ENCODE measurements at places on chromosomes 6 and 20.

GRCh38 chr6:152748843-152749242 lies 1.8 kb upstream of the VIP start:
- DNase-seq, result no peak

DNA sequence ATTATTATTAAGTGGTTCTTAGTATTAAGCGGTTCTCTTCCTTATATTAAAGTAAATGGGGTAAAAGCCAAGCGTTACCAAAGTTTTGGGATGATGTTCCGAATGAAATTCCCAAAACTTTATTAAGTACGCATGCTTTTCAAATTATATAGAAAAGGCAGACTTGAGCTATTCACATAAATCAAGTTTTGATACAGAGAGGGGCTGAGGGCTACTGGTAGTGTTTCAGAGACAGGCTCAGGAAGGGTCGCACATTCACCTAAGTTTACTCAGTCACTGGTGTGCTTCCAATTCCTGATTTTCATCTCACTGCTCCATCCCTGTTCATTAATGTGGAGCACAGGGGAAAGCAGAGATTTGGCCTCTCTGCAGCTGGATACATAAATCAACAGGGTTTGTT lies 652.2 kb downstream of the QKI start:
- DNase-seq, result no peak

GRCh38 chr6:63787021-63787420 lies 151.4 kb downstream of the PHF3 start:
- DNase-seq, result no peak

- no peak for DNase-seq
Observed at GRCh38 chr6:54921891-54922290, 75.3 kb downstream of the FAM83B start.

- no peak for DNase-seq
Observed at GRCh38 chr6:162497389-162497788, 230.2 kb downstream of the PRKN start.

- DNase-seq, result peak; percentile 9
Observed at GRCh38 chr6:125884634-125885371, 71.8 kb upstream of the HINT3 start.

DNA sequence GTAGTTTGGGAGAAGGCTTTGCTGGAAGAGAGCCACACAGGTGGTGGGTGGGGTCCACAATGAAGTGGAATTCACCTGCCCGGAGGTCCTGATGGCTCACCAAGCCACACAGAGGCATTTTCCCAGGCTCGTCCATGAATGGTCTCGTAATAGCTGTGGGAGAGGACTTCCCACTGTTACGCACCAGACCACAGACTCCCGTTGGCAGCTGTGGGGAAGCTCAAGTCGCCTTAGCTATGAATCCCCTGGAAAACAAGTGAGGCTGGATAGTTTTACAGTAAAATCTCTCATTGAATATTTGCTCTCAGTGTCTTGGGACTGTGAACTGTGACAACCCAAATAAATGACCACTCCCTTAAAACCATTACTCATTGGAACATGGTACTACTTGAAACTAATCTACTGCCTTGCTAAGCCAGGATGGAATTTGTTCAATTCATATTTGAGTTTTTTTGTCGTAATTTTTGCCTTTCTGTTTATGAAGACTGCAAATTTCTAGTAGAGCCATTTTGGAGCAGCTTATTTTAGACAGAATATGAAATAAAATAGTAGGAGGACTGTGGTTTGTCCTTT lies 79.4 kb downstream of the JAG1 start:
- DNase-seq, result no peak

GRCh38 chr6:42450477-42451332 lies 1.0 kb downstream of the TRERF1 start:
- no peak for DNase-seq

- DNase-seq, result no peak
Observed at GRCh38 chr6:34155471-34156300, 9.8 kb upstream of the GRM4 start.

GRCh38 chr6:46044881-46045617 lies 29.4 kb upstream of the CLIC5 start:
- no peak for DNase-seq

DNA sequence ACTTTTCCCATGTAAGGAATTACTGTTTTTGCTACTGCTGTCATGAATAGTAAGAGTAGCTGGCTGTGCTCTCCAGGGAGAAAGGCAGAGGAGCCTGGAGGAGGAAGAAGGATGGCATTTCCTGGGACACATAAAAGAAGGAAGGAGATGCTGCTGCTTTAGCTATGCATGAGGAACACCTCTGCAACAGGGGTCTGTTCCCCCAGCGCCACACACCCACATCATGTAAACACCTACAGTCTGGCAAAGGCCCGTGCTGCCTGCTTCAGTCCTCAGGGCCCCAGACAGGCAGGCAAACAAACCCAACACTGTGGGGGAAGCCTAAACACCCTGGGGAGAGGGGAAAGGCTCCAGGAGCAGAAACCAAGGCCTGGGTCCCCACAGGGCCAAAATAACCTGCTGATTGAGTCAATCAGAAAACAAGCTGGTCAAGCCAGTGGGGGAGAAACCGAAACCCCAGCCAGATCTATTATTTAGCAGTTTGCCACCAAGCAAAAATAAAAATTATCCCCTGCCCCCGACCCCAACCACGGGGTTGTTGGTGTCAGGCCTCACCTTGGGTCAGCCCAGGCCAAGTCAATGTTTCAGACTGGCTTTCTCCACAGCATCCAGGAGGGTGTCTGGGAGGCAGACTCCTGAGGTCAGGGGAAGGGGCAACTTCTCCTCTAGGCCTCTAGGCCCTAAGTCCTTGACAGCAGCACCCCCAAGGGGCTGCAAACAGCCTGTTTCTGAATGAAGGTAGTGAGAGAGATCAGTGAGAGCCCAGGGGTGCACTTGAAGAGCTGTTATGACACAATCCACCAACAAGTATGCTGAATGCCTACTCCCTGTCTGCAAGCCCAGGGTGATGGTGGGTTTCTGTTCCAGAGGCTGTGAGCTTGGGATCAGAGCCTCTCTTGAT lies 34.6 kb upstream of the SCUBE3 start:
- no peak for DNase-seq

DNA sequence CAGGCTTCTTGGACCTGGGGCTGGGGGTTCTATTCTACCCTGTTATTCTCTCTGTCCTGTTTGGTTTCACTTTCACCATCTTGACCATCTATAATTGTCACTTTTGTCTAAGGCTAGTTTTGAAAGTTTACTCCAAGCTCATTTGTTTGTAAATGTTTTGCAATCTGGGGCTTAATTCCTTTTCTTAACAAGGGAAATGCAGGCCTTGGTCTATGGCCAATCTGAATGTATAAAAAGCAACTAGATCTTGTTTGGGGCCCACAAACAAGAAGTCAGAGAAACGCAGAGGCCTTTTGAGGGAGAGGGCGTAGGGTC lies 86.3 kb upstream of the PREP start:
- no peak for DNase-seq

- no peak for DNase-seq
Observed at GRCh38 chr6:89777455-89777854, 42.1 kb downstream of the MDN1 start.

- DNase-seq, result no peak
Observed at GRCh38 chr20:44800391-44801046, 9.8 kb downstream of the RIMS4 start.

- DNase-seq, result no peak
Observed at GRCh38 chr6:54361734-54362133, 53.5 kb downstream of the TINAG start.

- DNase-seq, result no peak
Observed at GRCh38 chr6:118354641-118355040, 193.5 kb upstream of the PLN start.

DNA sequence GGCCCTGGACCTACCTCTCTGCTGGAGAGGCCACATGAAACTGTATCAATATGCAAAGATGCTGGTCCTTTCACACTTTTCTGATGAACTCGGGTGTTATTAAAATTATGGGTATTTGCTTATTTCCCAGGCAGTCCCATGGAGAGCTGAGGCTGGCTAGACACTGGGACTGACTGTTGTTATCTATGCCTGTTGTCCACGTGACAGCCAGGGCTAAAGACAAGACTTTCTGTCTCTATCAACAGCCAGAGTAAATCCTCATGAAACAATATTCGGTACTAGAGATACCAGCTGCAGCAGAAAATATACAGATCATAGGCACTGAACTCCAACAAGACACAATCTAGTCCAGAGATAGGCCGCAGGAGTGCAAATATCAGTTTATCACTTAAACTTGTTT lies 236.4 kb downstream of the FOXA2 start:
- no peak for DNase-seq

DNA sequence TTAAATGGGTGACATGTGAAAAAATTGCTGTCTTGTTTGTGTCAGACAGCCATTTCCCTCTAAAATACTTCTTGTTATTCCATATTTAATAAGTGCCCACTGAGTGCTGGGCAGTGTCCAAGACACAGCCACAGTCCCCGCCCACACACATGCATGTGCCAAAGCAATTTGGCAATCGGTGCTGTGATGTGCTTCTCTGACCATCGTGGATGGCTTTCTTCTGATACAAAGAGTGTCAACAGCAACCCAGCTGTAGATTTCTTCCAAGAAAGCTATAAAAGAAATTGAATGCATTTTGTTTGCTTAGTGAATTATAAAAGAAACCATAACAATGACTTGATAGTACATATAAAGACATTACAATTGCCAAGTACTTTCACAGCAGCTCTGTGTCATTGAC lies 140.5 kb upstream of the ATXN1 start:
- no peak for DNase-seq

GRCh38 chr6:111764238-111765175 lies 108.7 kb downstream of the FYN start:
- no peak for DNase-seq

DNA sequence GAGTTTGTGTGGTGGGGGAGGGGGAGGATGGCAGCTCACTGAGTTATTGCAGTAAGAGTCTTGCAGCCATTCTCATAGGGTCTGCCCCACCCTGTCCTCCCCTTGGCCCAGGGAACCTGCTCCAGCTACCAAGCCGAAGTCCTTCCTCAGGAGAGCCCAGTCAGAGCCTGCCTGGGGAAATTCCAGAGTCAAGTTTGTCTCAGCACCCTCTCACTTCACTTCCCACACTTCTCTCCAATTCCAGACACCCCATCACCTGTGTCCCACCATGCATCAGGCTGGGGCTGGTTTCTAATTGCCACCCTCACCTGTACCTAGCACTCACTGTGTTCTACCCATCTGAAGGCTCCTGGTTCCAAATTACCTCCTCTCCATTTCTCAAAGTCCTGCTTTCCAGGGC lies 10.3 kb upstream of the SLC22A16 start:
- no peak for DNase-seq

DNA sequence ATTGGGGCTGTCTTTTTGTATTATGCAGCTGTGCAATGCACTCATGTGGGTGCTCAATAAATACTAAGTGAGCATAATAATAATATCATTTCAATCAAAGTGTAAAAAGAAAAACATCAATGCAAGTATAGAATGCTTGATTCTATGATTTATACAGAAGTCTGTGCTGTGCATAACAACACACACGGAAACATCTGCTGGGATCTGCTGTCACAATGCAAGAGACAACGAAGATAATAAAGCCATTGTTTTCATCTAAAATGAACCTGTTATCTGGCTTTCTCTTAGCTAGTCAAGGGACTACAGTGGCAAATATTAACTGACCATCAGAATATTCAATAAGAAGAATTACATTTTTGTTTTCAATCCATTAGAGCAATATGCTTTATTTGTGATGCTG lies 1156.9 kb upstream of the MAP3K7 start:
- DNase-seq, result peak; percentile 31

DNA sequence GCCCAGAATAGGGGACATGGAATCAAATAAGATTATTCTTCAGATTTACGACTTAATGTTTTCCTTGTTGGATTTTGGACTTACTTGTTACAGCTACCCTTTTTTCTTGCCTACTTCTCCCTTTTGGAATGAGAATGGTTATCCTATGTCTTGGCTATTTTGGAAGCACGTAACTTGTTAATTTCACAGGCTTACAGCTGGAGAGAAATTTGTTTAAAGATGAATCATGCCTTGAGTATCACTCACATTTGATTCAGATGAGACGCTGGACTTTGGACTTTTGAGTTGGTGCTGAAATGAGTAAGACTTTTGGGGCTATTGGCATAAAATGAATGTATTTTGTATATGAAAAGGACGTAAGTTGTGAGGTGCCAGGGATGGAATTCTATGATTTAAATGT lies 83.3 kb downstream of the SMPDL3A start:
- no peak for DNase-seq

DNA sequence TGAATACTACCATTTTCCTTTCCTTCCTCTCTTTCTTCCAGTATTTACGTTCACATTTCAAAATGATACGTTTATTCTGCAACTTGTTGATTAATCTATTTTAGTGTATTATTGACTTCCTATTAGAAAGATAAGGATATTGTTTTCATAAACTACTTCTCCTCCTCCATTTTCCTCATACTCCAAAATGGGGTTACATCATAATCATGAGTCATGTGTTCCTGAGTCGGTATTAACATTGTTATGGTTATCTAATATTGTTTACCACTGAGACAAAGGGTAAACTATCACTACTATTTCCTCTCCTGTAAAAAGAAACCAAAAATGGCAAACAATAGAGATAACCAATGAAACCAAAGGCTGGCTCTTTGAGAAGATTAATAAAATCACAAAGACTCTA lies 126.5 kb upstream of the CDYL start:
- DNase-seq, result no peak

GRCh38 chr20:44805979-44806620 lies 4.2 kb downstream of the RIMS4 start:
- peak; percentile 42 for DNase-seq

DNA sequence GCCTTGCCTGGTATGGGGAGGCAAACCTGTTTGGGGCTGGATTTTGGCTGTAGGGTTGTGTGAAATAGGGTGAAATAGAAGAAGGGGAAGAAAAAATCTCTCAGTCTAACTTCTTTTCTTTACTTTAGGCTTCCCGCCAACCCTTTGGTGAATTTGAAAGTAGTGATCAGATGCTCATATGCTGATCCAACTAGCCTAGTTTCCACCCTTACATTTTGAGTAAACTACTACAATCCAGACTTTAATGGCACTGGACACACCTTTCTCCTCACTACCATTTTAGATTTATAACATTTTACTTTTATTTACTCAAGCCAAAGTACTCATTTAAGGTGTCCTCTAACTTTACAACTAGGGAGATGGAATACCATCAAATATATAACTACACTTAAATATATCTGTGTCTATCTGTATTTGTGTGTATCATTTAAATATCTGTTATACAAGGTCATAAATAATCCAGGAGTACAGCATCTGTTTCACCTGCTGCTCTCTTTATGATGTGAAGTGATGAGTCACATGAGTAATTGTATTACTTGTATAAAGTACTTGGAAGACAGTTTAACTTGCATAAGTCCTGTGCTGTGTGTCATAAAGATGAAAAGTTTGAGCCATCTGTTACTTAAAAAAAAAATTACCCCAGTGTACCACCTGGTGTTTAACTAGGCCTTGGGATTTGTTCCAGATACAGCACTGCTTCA lies 172.1 kb downstream of the CDKAL1 start:
- no peak for DNase-seq

- DNase-seq, result peak; percentile 48
Observed at GRCh38 chr6:27188061-27188884, 59.2 kb upstream of the PRSS16 start.

DNA sequence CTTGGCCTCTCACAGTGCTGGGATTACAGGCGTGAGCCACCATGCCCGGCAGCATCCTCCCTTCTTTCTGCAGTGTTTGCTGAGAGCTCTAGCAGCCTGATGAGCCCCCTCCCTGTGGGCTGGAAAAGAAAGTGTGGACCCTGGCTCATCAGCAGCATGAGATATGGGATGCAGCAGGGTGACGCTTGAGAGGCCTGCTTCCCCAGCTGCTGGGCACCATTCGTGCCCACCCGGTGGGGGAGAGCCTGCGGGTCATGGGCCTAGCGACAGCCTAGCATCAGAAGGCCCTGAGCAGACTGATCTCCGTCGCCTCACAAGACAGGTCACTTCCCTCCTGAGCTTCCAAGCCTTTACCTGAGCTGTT lies 16.0 kb upstream of the CCDC167 start:
- DNase-seq, result peak; percentile 79

Data from NCI-H146 (cell line).